ENCODE measurements at places on chromosomes 16 and 17. TPM values are rescaled to one million over a fixed set of nuclear protein-coding genes. Genes with fewer than 3 reads are reported as not detected.

Gene IRX5
- 4.1 TPM for total RNA-seq

Gene CCT6B
- total RNA-seq = 1.9 TPM

DNA sequence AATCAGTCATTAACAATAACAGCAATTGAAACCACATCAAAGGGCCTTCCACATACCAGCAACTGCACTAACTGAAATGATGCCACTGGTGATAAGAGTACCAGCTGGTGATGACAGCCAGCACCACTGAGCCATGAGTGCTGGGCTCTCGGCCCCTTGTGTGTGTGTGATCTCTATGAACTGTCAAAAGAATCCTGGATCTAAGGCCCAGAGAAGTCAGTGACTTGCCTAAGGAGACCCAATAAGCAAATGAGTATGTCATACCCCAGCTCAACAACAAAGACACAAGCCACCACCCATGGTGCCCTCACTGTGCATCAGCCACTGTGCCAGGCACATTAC is 220.9 kb downstream of the ZNF423 start:
- H3K4me1 ChIP-seq = peaks cover 27% of the 10 kb centered on the region
- H3K36me3 ChIP-seq = peaks cover 14% of the 10 kb centered on the region
- H3K27me3 ChIP-seq = no peaks in the 10 kb centered on the region
- no peak overlapping the region for H3K4me3 ChIP-seq
- no peak overlapping the region for H3K27ac ChIP-seq

GRCh38 chr17:47942096-47942510 is 732 bp downstream of the PNPO start:
- DNase-seq = no peak
- no peaks in the 10 kb centered on the region for H3K4me1 ChIP-seq
- no peaks in the 10 kb centered on the region for H3K27me3 ChIP-seq
- H3K4me3 ChIP-seq = peak overlapping the region; percentile 86

GRCh38 chr17:32486701-32487472 is at the start of gene CDK5R1:
TSS of gene CDK5R1 (plus strand) at chr17:32486993. CDS start at chr17:32487621, 628 bp downstream.
- peaks cover 37% of the 10 kb centered on the region for H3K4me1 ChIP-seq
- H3K4me3 ChIP-seq = peak within 1 kb of the TSS; percentile 50
- peak within 1 kb of the TSS; percentile 81 for H3K27ac ChIP-seq
- no peaks in the 10 kb centered on the region for H3K27me3 ChIP-seq
- peak; percentile 57 for DNase-seq

GRCh38 chr17:37574427-37574826 is 34.8 kb downstream of the SYNRG start:
- H3K36me3 ChIP-seq = peaks cover 54% of the 10 kb centered on the region
- H3K27me3 ChIP-seq = no peaks in the 10 kb centered on the region
- no peak overlapping the region for H3K27ac ChIP-seq

GRCh38 chr16:27952811-27953210 is 110.7 kb downstream of the GSG1L start:
- no peaks in the 10 kb centered on the region for H3K36me3 ChIP-seq
- H3K27me3 ChIP-seq = no peaks in the 10 kb centered on the region
- H3K27ac ChIP-seq = no peak overlapping the region
- H3K4me3 ChIP-seq = no peak overlapping the region
- no peak for DNase-seq

DNA sequence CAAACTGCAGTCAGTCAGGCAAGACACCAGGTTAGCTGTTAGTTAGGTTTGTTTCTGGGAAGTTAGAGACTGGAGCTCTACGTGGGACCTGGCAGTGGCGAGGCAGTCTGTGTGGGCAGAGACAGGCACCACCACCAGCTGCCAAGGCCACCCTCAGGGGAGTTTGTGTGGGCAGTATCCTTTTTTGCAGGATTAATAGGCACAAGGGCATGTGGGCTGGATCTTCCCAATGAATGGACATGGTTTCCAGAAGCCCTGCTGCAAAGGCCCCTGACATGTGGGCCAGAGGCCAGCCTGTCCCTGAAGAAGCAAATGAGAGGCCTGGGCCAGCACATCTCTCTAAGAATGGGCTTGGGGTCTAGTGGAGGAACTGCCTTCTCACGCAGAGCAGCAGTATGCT is 19.2 kb upstream of the SREBF1 start:
- no peak overlapping the region for H3K4me3 ChIP-seq
- peaks cover 36% of the 10 kb centered on the region for H3K4me1 ChIP-seq
- H3K27me3 ChIP-seq = no peaks in the 10 kb centered on the region
- peaks cover 5% of the 10 kb centered on the region for H3K36me3 ChIP-seq
- no peak overlapping the region for H3K27ac ChIP-seq

Gene MON1B
- 17.6 TPM for total RNA-seq

GRCh38 chr16:10600782-10601443 is 20.5 kb upstream of the EMP2 start:
- no peaks in the 10 kb centered on the region for H3K4me1 ChIP-seq
- no peak overlapping the region for H3K4me3 ChIP-seq
- no peak for DNase-seq
- H3K27me3 ChIP-seq = no peaks in the 10 kb centered on the region

DNA sequence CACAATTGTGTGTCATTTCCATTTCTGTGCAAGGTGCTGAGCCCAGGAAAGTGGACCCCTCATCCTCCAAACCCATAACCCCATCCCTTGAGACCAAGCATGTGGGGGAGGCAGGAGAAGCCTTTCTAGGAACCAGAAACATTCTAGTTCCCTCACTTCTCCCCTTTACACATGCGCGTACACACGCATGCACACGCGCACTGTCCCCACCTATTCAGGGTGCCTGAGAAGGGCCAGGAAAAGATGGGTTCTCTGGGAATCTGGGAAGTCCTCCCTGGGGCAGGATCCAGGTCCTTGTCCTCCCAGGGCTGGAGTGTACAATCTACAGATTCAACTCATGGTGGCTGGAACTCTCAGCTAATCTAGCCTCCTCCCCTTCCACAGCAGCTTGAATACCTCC is 2.4 kb downstream of the PPY start:
- H3K36me3 ChIP-seq = no peaks in the 10 kb centered on the region
- H3K4me3 ChIP-seq = no peak overlapping the region
- H3K27ac ChIP-seq = no peak overlapping the region
- no peaks in the 10 kb centered on the region for H3K4me1 ChIP-seq
- H3K27me3 ChIP-seq = no peaks in the 10 kb centered on the region

DNA sequence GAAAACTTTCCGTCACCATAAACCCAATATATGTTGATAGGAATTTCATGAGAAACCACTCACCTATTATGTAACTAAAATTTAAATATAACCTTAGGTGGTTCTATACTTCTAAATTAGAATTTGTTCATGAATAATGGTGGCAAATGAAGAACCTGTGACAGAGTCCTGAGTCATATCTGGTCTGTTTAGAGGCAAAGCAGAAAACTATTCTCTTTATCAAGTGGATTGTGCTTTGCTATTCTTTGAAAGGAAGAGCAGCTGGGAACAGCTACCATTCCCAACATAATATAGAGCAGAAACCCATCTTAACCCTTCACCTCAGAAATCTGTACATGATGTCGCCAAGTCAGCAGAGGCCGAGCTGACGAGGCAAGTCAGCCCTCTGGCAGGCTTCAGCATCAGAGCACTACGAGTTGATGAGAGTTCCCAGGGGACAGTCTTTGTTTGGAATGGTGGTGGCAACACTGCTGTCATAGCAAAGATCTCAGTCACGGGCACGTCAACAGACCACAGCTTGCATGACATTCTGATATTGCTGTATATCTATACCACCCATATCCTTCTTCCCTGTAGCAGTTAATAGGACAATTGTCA is 631.9 kb upstream of the CA10 start:
- no peak for DNase-seq
- H3K36me3 ChIP-seq = no peaks in the 10 kb centered on the region
- no peaks in the 10 kb centered on the region for H3K4me1 ChIP-seq

DNA sequence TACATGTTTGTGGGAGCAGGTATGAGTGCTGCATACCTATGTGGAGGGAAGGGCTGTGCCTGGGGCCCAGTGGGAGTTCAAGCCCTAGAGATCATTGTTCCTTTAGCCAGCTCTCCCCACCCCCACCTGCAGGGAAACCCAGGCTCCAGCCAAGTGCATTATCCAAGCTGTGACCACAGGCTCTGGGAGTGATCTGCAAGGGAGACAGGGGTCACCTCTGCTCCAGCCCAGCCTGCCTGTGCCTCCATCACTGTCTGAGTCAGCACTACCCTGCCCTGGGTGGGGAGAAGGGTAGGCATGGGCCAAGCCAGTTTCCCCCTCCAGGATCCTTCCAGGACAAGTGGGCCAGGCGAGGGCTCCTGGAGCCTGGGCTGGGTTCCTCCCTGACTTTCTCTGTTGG is 32.1 kb upstream of the SBK1 start:
- peaks cover 15% of the 10 kb centered on the region for H3K4me1 ChIP-seq
- H3K27me3 ChIP-seq = no peaks in the 10 kb centered on the region
- H3K4me3 ChIP-seq = no peak overlapping the region
- DNase-seq = no peak
- no peak overlapping the region for H3K27ac ChIP-seq
- no peaks in the 10 kb centered on the region for H3K36me3 ChIP-seq

Gene TNFRSF13B
- not detected for total RNA-seq

Gene CCDC154
- total RNA-seq = not detected

Gene TRPV2
- total RNA-seq = 15.0 TPM

Gene TEKT1
- total RNA-seq = not detected

- H3K27ac ChIP-seq = no peak overlapping the region
- no peak for DNase-seq
- H3K36me3 ChIP-seq = no peaks in the 10 kb centered on the region
- no peak overlapping the region for H3K4me3 ChIP-seq
Measured at GRCh38 chr17:5694551-5694950, 110.2 kb upstream of the NLRP1 start.

DNA sequence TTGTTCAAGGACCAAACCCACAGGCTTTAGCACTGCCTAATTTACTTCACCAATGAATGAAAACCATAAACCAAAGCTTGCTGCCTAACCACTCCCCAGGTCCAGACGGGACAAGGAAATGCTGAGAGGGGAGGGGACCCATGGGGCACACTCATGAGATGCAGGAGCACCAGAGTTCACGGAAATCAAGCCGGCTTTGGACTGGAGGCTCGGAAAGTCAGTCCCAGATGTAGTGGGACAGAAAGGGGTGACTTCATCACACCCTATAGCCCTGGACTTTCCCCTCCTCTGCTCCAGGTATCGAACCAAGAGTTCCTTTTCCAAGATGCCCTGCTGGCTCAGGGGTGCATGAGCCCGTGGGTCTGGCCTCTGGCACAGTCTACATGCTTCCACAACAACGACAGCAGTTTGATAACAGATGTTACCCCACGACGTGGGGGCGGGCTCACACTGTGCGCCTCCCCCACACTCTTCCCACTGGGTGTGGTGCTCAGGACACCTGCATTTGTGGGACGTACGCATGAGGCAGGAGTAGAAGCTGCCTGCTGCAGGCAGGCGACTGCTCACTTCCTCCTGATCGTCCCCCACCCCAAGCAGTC is 63.2 kb downstream of the AMFR start:
- H3K4me1 ChIP-seq = no peaks in the 10 kb centered on the region
- peaks cover 48% of the 10 kb centered on the region for H3K36me3 ChIP-seq
- no peak overlapping the region for H3K27ac ChIP-seq
- DNase-seq = peak; percentile 54

GRCh38 chr17:57783338-57783742 is 38.2 kb upstream of the CCDC182 start:
- H3K4me3 ChIP-seq = no peak overlapping the region
- H3K27ac ChIP-seq = no peak overlapping the region
- H3K36me3 ChIP-seq = no peaks in the 10 kb centered on the region
- H3K27me3 ChIP-seq = no peaks in the 10 kb centered on the region

- no peak overlapping the region for H3K27ac ChIP-seq
- no peak overlapping the region for H3K4me3 ChIP-seq
- no peaks in the 10 kb centered on the region for H3K36me3 ChIP-seq
- H3K27me3 ChIP-seq = no peaks in the 10 kb centered on the region
- H3K4me1 ChIP-seq = no peaks in the 10 kb centered on the region
Measured at GRCh38 chr17:79497777-79498348, 113.0 kb downstream of the RBFOX3 start.

Gene CCL17
- total RNA-seq = not detected

DNA sequence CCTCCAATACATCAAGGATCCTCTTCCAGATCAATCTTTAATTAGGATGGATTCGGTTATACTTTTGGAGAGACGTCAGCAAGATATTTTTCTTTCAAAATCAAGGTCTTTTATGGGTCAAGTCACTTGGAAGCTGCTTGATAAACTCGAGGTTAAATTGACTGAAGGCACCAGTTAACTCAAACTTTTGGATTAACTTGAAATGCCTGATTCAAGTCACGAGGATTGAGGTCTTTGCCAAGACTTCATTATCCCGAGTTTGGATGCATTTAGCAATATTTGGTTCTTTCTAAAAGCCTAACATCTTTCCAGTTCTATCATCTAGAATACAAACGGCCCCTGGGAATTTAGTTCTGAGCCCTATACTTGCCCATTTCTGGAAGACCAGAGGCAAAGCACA is 82.9 kb downstream of the MYH11 start:
- H3K4me3 ChIP-seq = no peak overlapping the region
- H3K4me1 ChIP-seq = peaks cover 11% of the 10 kb centered on the region
- no peaks in the 10 kb centered on the region for H3K27me3 ChIP-seq
- H3K27ac ChIP-seq = no peak overlapping the region
- DNase-seq = no peak

DNA sequence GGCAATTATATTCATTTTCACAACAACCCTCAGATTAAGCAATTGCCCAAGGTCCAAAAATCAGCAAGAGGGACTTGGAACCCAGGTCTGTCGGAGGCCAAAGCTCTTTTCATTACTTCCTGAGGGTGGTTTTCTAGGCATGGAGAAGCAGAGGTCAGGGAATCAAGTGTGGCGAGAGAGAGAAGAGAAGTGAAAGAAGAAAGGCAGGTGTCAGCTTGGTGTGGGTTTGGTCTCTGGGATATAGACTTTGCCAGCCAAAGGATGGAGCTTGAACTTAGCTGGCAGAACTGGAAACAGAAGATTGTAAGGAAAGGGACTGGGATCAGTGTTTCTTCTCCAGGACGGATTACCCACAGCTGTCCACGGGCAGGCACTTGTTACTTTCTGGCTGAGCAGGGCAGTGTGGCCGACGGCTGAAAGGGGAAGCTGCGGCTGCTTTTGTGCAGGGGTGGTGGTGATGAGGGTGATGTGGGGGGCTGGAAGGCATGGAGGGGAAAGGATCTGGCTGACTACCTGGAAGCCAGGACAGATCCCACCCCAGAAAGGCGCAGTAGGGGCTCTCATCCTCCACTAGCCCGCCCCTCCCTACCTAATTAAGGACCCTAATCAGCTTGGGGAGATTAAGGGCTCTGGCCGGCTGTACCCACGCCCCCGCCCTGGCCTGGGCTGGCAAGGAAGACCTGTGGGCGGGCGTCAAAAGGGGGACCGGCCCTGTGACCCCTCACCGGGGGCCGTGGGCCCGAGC is at the start of gene GUCY2D:
TSS of gene GUCY2D (plus strand) at position 640 of the 745 bp plus-strand sequence. CDS start 433 bp downstream, outside the sequence.
- no peaks in the 10 kb centered on the region for H3K36me3 ChIP-seq
- H3K4me1 ChIP-seq = no peaks in the 10 kb centered on the region
- no peak for DNase-seq
- H3K4me3 ChIP-seq = peak within 1 kb of the TSS; percentile 24
- no peaks in the 10 kb centered on the region for H3K27me3 ChIP-seq
